ENCODE measurements at places on chromosomes 1 and 21. TPM values are rescaled to one million over a fixed set of nuclear protein-coding genes. Genes with fewer than 3 reads are reported as not detected.

GRCh38 chr1:173082913-173083312 is 32.2 kb upstream of the TNFSF18 start:
- no peak overlapping the region for H3K27ac ChIP-seq
- no peak for DNase-seq
- no peak overlapping the region for H3K4me3 ChIP-seq
- no peaks in the 10 kb centered on the region for H3K4me1 ChIP-seq
- H3K27me3 ChIP-seq, result no peaks in the 10 kb centered on the region
- no peaks in the 10 kb centered on the region for H3K36me3 ChIP-seq

DNA sequence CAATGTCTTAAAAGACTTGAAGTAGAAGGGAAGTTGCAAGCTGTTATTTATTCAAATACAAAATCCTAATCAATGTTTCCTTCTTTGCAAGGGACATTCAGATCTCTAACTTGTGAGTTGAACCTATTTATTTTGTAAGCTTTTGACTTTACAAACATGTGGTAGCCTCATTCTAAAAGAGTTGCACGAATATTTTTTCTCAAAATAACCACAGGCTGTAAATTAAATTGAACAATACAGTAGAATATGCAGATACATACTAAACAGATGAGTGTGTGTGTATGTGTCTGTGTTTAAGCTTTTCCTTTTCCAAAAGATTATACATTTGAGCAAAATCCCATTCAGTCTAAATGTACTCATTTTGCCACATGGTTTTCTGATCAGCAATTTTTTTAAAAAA is 4.8 kb upstream of the DYNLT5 start:
- no peaks in the 10 kb centered on the region for H3K4me1 ChIP-seq
- no peak overlapping the region for H3K4me3 ChIP-seq

- no peaks in the 10 kb centered on the region for H3K36me3 ChIP-seq
- H3K4me1 ChIP-seq, result no peaks in the 10 kb centered on the region
- no peak for DNase-seq
- H3K4me3 ChIP-seq, result no peak overlapping the region
- no peaks in the 10 kb centered on the region for H3K27me3 ChIP-seq
- H3K27ac ChIP-seq, result no peak overlapping the region
Measured at GRCh38 chr1:184270556-184270955, 116.3 kb upstream of the C1orf21 start.

GRCh38 chr1:32394890-32395432 is 720 bp upstream of the BSDC1 start:
- DNase-seq, result no peak
- peaks cover 22% of the 10 kb centered on the region for H3K4me1 ChIP-seq
- peak overlapping the region; percentile 59 for H3K27ac ChIP-seq
- peak overlapping the region; percentile 71 for H3K4me3 ChIP-seq
- H3K27me3 ChIP-seq, result no peaks in the 10 kb centered on the region
- H3K36me3 ChIP-seq, result peaks cover 10% of the 10 kb centered on the region

OR10J1 gene
- total RNA-seq, result not detected

SPRR5 gene
- total RNA-seq, result not detected

Measured in PC-9 (cell line).